Stimulated activated CD4-positive, alpha-beta T cell treated with anti-CD3 and anti-CD28 coated beads, Interleukin-15, amount 100 ng/mL, for 24 hours (primary cell): ENCODE measurements at places on chromosomes 6 and 20.

DNA sequence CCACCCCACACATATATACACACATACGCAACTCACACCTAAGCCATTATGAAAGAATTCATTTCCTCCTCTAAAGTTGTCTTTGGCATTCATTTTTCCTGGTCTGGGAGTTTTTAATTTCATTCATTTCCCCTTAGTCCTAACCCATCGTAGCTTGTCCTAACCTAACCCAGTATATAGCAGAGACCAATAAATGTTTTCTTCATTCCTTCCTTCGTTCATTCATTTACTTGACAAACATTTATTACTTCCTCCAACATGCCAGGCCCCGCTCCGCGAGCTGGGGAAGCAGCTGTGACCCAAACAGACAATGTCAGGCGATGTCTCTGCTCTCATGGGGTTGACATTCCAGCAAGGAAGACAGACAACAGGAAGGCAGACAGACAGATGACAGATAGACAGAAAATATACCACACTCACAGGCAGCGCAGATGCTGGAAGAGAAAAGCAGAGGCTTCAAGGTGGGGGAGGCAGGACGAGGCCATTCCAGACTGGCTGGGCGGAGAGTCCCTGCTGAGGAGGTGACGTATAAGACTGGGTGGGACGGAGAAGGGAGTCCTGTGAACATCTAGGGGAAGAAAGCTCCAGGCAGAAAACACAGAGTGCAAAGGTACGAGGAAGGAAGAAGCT, 33.7 kb upstream of the SIRPA start:
- DNase-seq: no peak

- no peak for DNase-seq
Observed at GRCh38 chr6:166289207-166290060, 18.8 kb downstream of the PRR18 start.

DNA sequence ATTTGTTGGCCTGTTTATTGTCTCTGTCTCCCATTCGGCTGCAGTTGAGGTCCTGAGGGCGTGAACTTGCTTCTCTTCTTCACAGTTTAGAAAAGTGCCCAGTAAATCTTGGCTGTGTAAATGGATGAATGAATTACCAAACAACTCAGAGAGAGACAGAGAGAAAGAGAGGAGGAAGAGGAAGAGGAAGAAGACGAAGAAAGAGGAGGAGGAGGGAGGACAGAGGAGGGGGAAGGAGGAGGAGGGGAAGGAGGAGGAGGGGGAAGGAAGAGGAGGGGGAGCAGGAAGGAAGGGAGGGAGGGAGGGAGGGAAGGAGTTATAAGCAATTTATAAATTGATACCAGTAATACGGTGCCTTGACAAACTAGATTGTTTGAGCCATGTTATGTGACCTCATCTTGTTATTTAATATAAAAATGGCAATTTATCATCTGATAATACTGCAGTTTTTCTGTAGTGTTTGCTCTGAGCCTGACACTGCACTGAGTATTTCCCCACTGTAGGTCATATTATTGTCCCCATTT, 18.7 kb downstream of the HCK start:
- DNase-seq: no peak

GRCh38 chr6:20126102-20126752, 86.0 kb downstream of the MBOAT1 start:
- no peak for DNase-seq

DNA sequence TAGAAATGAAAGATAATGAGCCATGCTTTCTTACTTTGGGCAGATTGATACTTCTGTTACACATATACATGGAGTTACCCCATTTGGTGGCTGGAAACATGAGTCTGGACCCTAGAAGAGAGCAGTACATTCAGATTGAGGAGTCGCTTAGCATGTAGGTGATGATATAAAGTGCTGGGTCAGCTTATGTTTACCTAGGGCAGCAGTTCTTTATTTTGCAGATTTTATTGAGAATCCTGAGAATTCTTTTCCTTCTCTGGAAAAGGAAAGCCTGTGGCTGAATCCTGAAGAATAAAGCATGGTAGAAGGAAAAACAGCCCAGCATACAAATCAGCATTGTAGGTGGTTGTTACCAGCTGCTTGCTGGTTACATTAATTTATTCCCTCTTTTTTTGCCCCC, 91.2 kb downstream of the SMAP1 start:
- no peak for DNase-seq

GRCh38 chr20:48530957-48531356, 296.8 kb downstream of the PREX1 start:
- no peak for DNase-seq

GRCh38 chr20:63174309-63175037, 41.5 kb downstream of the YTHDF1 start:
- DNase-seq: no peak

DNA sequence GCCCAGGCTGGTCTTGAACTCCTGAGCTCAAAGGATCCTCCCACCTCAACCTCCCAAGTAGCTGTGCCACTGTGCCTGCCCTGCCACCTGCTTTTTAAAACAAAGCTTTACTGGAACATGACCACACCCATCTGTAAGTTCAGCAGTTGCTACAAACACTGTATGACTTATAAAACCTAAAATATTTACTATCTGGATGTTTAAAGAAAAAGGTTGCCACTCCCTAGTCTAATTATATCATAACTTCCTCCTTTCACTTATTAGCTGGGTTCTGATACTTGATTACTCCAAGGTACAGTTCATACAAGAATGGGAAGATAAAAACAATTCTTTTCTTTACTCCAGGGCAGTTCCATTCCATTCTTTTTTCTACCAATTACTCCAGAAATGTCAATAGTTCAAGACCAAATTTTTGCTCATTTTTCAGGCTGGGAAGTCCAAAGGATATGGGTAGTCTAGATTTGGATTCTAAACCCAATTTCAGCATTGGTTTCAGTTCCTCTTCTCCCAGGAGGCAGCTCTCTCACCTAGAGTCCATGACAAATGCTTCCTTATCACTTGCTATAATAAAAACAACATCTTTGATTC, 63.1 kb downstream of the SEC63 start:
- no peak for DNase-seq

GRCh38 chr20:58511364-58511763, 3.8 kb downstream of the APCDD1L start:
- no peak for DNase-seq

DNA sequence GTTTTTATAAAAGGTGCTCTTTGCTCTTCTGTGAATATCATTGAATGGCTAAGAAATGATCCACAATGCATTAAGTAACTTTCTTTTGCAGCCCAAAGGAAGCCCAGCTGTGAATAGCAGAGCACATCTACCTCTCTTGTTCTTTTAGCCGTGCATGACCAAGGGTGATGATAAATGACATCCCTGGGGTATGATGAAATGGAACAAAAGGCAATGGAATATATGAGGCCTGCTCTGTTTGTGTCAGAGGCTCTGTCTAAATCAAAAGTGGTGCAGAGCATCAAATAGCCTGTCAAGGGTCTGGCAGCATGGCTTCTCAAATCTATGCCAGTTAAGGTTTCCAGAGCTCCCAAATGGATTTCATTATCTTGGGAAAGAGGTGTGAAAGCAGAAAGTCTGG, 362.6 kb upstream of the RNF217 start:
- DNase-seq: no peak

- peak; percentile 13 for DNase-seq
Observed at GRCh38 chr20:63007646-63008488, 1.1 kb upstream of the BHLHE23 start.

DNA sequence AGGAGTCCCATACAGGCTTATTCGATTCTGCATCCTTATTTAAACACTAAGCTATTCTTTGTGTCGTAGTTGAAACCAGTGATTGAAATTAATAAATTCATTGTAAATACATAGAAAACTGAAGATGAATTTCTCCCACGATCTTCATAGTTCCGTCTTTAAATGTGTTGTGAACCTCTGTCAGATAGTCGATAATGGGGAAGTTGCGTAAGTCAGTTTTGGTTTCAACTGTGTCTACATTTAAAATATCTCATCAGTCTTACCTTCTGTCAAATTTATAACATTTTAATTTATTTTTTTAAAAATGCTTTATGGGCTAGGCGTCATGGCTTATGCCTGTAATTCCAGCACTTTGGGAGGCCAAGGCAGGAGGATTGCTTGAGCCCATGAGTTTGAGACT, 12.7 kb downstream of the STX11 start:
- no peak for DNase-seq

GRCh38 chr20:57126481-57127092, 139.9 kb downstream of the BMP7 start:
- DNase-seq: no peak

DNA sequence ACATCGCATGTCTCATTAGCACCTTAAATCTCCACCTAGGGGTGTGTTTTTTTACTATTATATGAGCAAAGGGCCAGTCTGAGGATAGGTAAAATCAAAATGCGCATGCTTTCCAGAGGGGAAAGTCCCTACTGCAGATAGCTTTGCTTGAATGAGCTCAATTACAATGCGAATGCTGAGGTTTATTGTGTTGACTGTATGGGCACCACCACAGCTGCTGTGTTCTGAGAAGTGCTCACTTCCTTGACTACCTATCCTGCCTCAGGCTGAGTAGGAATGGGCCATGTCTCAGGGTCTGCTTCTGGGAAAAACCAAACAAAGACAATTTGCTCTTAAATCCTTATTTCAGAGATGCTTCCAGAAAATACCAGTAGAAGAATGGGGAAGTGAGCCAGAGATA, 36.6 kb downstream of the MOCS1 start:
- DNase-seq: no peak

- DNase-seq: no peak
Observed at GRCh38 chr6:133360194-133360593, 119.0 kb downstream of the EYA4 start.

GRCh38 chr20:46546936-46547335, 3.5 kb downstream of the OCSTAMP start:
- DNase-seq: no peak

DNA sequence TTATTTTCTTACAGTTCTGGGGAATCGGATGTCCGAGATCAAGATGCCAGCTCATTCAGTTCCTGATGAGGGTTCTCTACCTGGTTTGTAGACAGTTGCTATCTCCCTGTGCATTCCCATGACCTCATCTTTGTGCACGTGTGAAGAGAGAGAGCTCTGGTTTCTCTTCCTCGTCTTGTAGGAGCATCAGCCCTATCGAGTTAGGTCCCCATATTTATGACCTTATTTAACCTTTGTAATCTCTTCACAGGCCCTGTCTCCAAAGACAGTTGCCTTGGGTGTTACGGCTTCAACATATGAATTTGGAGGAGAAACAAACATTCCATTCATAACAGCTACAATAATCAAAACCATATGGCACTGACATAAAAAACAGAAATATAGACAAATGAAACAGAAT, 455.3 kb downstream of the HACE1 start:
- DNase-seq: no peak

- DNase-seq: no peak
Observed at GRCh38 chr6:153563001-153563400, 431.9 kb upstream of the RGS17 start.
